ENCODE measurements at places on chromosomes 6 and 20.

DNA sequence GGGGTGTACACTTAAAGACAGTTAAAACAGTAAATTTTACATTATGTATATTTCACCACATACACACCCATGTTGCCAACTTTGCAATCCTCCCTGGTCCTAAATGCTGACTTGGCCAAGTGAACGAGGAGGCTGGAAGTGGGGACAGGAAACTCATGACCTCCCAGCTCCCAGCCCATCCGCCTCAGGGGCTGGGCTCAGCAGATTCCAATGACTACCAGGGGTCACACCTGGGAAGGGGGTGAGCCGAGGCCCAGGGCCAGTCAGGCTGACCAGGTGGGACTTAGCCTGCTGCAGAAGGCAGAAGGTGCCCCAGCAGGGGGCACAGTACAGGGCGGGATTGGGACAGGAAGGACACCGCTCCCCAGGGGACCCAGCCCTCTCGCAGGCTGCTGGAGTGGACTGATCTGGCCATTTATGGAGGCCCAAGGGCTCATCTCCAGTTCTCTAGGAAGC lies 2.4 kb downstream of the SIGLEC1 start:
- no peak for DNase-seq

GRCh38 chr6:113486199-113486598 lies 370.9 kb upstream of the MARCKS start:
- no peak for DNase-seq

GRCh38 chr6:74755196-74755595 lies 450.7 kb downstream of the COL12A1 start:
- no peak for DNase-seq

DNA sequence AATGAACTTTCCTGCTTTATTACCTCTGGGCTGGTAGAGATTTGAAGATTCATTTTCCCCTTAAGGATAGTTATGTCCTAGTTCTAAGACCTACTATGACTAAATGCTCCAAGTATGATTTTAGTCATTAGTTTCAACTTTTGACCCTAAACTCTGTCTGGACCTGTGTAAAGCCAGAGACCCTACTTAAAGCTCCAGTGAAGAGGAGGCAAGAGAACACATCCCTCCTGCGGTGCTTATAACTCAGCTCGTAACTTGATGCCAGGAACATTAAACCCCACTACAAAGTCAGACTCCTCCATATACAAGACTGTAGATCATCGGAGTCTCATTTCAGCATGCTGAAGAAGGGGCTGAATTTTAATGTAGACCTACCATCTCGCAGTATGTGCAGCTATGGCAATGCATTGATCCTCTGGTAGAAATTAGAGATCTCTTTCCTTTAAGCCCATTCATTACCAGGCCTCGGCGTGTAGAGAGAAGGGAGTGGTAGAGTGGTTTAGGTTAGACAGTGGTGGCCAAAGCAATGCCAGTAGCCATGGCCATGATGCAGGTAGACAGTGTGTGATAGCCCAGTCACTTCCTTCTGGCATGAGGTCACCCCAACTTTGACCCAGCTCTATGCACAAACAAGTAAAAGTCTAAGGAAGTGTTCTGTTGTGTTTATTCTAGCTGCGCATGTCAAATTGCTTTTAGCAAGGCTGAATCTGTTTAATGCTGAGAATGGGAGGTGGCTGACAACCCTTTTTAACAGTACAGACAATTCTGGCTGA lies 34.8 kb upstream of the MYB start:
- no peak for DNase-seq

GRCh38 chr6:157760589-157761330 lies 62.3 kb upstream of the SNX9 start:
- no peak for DNase-seq

- DNase-seq: no peak
Measured at GRCh38 chr6:5036269-5036668, 32.4 kb upstream of the RPP40 start.

DNA sequence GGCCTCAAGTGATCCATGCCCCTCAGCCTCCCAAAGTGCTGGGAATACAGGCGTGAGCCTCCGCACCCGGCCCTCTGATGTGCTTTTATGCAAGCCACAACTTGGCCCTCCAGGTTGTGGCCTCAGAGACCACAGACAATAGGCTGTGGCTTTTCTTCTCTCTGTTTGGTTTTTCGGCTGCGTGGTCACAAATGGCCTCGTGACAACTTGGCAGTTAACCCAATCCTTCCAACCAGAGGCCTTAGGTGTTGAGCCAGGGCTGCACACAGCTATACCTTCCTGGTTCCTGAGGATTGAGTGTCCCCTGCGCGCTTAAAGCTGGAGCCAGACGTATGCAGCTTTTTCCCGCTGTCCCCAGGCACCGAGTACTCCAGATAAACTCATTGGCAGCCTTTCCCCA lies 6.3 kb upstream of the TGM3 start:
- no peak for DNase-seq

DNA sequence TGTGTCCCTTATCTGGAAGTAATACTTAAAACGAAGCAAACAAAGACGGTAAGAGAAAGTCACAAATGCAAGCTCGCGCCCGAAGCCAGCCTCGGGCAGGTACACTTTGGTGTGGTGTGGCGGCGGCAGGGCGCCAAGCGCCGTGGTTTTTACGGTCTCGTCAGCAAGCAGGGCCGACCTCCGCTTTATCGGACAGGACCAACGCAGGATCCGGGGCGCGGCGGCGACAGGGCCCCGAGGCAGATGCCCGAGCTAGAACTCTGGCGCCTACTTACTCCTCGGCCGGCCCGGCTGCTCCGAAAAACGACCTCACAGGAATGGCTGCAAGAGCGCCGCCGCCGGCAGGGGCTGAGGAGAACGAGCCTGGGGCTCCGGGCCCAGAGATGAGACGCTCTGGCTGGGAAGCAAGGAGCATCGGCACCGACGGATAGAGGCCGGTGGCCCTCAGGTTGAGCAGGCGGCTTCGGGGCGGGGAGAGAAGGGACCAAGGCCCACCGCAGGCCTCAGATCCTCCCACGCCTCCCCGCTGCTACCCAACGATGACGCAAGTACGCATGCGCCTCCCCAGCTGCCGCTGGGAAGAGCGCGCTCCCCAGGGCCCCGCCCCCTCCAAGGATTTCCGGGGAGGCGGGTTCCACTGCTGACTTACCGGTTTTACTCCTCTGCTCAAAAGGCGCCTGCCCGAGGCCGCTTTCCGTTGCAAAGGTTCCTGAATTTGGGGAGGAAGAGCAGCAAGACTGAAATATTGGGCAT lies 60.6 kb downstream of the FAM217A start:
- peak; percentile 83 for DNase-seq

DNA sequence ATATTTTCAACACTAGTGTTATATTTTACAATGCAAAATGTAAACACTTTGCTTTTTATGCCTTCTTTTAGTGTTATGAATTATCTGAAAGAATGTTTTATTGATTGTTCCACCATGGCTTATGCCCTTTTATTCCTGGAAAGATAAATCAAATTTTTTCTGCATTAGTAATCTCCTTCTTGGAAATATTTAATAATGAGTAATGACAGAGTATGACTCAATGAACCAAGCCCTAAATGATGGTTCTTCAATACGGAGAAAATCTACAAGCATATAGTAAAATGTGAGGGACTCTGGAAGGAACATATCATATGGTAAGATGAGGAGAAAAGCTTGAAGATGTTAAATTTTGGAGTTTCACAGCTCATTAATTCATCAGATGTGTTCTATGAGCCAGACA lies 929.6 kb downstream of the C6orf118 start:
- no peak for DNase-seq

DNA sequence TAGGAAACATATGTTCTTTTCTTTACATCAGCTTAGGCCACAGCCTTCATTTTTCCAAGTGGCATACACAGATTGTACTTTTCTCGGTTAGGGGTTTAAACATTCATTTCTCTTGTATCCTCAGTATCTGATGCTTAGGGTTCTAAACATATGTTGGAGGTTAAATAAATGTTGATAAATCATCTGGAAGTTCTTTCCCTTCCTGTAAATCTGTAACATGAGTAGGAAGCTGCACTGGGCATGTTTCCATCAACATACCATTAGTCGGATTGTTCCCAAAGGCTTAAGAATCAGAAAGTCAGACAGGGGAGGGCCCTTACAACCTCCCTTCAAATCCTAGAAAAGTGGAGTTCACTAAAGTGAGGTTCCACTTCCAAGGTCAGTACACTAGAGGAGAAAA lies 54.8 kb upstream of the BCLAF1 start:
- DNase-seq: no peak
